NCI-H69 (cell line): ENCODE measurements at places on chromosomes 4 and X.

GRCh38 chrX:46327566-46328115 is 217.6 kb downstream of the ZNF674 start:
- DNase-seq = no peak

- no peak for DNase-seq
These were observed 14.8 kb downstream of the LHFPL1 start for GRCh38 chrX:112664924-112665323.

DNA sequence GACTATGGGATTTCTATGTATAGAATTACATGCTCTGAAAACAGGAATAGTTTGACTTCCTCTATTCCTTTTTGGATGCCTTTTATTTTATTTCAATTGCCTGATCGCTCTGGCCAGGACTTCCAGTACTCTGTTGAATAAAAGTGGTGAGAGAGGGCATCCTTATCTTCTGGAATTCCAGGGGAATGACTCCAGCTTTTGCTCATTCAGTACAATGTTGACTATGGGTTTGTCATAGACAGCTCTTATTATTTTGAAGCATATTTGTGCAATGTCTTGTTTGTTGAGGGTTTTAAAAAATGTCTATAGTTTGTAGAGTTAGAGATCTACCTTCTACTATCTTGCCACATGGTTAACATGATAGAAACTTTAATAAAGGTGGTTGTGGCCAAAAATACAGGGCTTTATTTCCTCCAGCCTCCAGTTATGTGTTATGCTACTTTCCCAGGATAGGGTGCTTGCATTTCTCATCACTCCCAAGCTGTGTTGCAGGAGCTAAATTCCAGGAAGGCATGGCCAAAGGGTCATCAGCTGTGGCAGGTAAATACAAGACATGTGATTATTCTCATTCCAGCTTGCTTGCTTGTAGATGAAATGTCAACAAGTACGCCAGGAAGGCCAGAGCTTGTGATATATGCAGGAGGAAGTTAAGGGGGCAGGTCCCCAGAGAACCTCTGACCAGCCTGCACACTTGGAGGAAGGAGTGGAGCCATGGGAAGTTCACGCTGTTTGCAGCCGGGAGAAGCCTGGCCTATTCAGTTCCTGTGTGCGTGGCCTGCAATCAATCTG is 142.4 kb upstream of the CPXCR1 start:
- DNase-seq = no peak

- peak; percentile 77 for DNase-seq
These were observed 335.7 kb downstream of the BMPR1B start for GRCh38 chr4:95093460-95093859.

DNA sequence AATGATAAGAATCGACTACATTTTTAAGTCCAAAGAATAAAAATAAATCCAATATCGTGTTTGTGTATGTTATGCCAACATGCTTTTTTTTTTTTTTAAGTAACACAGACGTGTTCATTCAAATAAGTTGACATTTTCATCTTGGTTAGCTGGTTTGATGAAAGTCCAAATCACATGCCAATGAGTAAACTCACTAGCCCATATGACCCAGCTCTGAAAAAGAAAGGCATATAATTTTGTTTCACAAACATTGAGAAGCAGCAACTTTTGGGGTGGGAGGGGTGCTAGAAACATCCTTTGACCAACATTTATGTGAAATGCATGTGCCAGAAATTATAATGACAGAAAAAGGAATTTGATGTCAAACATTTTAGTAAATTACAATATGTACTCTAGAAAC is 61.6 kb upstream of the SPP1 start:
- DNase-seq = no peak

GRCh38 chr4:4532371-4533154 is 9.3 kb downstream of the STX18 start:
- no peak for DNase-seq

- no peak for DNase-seq
These were observed 24.0 kb downstream of the RBMX start for GRCh38 chrX:136856551-136856950.

DNA sequence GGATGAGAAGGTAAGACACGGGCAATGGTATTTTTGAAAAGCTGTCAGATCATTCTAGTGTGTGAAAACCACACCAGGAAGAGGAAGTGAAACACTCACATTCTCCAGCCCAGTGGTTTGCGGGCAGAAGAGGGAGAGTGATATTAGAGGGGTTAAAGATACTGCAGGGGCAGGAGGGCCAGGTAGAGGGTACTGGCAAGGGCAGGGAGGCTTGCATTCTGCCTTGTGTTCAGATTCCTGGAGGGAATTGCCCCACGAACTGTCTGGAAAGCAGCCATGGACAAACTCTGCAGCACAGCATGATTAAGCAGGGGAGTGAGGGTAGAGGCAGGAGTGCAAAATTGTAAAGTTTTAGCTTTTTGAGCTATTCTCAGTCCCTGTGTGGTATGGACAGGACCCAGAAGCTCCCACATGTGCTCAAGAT is 30.9 kb downstream of the NIPAL1 start:
- DNase-seq = no peak

- peak; percentile 17 for DNase-seq
These were observed 8.3 kb upstream of the TMEM154 start for GRCh38 chr4:152687974-152688599.

- DNase-seq = no peak
These were observed 334.4 kb upstream of the PCDH18 start for GRCh38 chr4:137866671-137867070.

DNA sequence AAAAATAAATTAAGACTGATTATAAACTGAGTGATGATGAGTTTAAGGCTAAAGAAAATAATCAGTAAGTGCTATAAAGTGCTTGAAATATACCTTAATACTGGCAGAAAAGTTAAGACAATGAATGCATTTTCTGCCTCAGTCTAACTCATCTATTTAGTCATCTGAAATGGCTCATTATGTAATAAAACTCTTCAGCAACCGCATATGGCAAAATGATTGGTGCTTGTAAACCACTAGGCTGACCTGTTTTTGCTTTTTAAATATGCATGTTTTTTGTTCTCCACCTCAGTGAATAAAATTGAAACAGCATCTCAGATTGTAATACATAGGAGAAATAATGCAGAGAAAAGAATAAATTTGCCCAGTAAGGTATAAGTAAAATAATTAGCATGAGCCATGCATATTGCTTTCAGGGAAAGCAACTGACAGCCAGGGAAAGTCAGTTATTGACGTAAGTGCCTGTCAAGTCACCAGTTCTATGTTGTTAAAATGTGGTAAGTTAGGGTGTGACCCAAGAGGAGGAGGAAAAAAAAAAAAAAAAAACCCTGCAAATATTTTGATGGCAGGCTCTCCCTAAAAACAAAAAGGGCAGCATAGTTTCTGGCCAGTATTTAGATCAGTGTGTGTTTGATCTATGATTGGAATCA is 167.5 kb downstream of the PALLD start:
- DNase-seq = no peak
